Stimulated activated naive B cell treated with anti-CD40 and anti-IgM and Interleukin-4, amounts not matched to agents 10 μg/mL and 1 μg/mL and 100 μg/mL, for 72 hours (primary cell): ENCODE measurements at places on chromosomes 4 and X.

GRCh38 chr4:70948665-70949260 is 44.7 kb upstream of the DCK start:
- no peak for DNase-seq

- DNase-seq = no peak
These were observed 58.7 kb upstream of the STARD8 start for GRCh38 chrX:68588602-68589371.

GRCh38 chr4:79249881-79250503 is 75.9 kb downstream of the NAA11 start:
- DNase-seq = no peak

- no peak for DNase-seq
These were observed 208.6 kb downstream of the VEGFC start for GRCh38 chr4:176584031-176584606.

GRCh38 chrX:23548164-23548563 is 119.1 kb upstream of the PRDX4 start:
- DNase-seq = no peak

GRCh38 chr4:17450269-17450804 is 61.6 kb downstream of the QDPR start:
- DNase-seq = no peak

DNA sequence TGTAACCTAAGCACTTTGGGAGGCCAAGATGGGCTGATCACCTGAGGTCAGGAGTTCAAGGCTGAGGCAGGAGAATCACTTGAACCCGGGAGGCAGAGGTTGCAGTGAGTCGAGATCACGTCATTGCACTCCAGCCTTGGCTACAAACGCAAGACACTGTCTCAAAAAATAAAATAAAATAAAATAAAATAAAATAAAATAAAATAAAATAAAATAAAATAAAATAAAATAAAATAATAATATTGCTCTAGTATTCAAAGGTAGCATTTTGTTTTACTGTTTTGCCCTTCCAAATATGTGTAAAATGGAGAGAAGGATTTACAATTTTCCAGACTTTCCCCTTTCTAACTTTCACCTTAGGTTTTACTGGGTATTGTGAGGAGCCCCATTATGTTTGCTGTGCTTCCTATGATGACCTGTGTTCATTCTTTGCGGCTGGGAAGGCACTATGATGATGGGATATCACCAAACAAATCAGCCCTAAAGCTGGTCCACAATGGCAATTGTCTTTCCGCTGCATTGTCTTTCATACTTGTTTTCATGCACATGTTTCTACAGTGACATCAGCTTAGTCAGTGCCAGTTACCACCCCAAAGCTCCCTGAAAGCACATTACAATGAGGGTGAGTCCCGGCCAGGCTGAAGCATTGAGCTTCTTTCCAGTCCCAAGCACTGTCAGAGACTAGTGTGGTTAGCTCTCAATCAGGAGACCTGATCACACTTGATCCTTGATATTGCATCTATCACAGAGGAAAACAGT is 50.8 kb downstream of the DTHD1 start:
- no peak for DNase-seq

DNA sequence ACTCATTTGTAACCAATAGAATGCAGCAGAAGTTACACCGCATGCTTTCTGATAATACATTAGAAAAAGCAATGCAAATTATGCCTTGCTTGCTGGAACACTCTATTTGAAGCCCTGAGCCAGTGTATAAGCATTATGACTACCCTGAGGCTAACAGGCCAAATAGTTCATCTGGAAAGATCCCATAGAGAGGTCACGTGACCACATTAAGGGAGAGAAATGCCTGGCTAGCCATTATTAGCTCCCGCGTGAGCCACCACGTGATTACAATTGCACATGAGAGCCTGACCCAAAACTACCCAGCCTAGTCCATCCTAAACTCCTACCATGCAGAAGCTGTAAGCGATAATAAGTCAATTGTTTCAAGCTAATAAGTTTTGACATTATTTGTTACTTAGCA is 472.9 kb upstream of the GALNTL6 start:
- DNase-seq = no peak

DNA sequence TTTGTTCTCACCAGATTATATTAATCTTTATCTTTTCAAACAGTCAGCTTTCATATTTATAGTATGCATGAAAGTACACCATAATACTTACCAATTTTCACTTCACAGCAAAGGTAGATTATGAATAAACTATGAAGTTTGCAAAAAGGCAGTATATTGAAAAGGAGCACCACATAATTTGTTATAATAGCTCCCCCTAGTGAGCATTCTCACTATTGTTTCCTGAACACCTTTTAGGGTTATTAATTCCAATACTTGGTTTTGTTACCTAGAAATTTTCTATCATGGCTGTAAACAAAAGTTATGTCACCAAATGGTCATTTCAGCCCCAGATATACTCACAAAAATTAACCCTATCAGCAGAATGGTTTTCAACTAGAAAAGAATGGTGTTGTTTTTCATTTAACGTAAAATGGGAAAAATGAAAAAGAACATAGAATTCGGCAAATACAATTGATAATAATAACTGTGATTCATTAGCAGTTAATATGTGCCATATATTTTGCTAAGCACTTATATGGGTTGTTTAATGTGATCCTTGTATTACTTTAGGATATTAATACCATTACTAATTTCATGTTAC is 30.2 kb upstream of the NKX6-1 start:
- DNase-seq = no peak

- no peak for DNase-seq
These were observed 19.6 kb downstream of the COX7B2 start for GRCh38 chr4:46889410-46889809.

DNA sequence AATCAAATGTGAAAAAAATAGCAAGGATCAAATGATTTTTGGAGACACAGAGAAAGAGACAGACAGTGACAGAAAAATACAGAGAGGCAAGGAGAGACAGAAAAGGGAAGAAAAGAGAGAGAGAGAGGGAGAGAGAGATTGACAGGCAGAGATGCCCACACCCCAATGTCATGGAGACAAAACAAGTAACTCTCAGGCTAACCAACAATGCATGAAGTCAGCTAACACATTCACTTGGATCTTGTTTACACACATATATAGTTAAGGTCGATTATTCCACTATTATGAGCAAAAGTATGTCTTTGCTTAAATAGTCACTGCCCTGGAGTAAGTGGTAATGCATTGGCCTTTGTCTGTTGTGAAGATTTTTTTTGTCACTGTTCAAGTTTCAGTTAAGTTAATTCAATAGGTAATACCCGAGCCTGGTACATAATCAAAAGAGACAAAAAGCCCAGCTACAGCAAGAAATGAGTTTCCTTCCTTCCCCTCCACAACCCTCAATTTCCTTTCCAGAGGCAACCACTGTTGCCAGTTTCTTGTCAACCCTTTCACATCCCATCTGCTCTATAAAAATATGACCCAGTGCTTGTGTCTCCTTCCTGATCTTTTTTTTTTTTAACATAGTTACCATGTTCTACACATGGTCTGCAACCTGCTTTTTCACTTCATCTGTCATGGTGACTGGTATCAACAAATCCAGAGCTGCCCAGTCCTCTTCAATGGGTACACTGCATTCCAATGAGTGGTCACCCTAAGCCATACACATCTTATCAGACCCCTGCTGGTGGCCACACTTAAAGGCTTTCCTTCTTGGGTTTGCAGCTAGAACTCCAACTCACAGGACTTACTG is 52.1 kb downstream of the PROM1 start:
- DNase-seq = no peak
